ENCODE measurements at places on chromosomes 2 and 18. TPM values are rescaled to one million over a fixed set of nuclear protein-coding genes. Genes with fewer than 3 reads are reported as not detected.

GALNT3 gene
- total RNA-seq, result 17.2 TPM

GRCh38 chr2:38220164-38220563, 144.2 kb upstream of the CYP1B1 start:
- no peaks in the 10 kb centered on the region for H3K36me3 ChIP-seq
- no peaks in the 10 kb centered on the region for H3K4me1 ChIP-seq
- no peak overlapping the region for H3K27ac ChIP-seq
- no peak overlapping the region for H3K4me3 ChIP-seq

GRCh38 chr2:136468799-136469369, 296.5 kb upstream of the THSD7B start:
- no peaks in the 10 kb centered on the region for H3K27me3 ChIP-seq
- no peak overlapping the region for H3K4me3 ChIP-seq
- H3K27ac ChIP-seq, result no peak overlapping the region
- no peaks in the 10 kb centered on the region for H3K36me3 ChIP-seq
- H3K4me1 ChIP-seq, result no peaks in the 10 kb centered on the region

GRCh38 chr2:158600155-158600802, 143.5 kb downstream of the PKP4 start:
- H3K36me3 ChIP-seq, result no peaks in the 10 kb centered on the region
- H3K27me3 ChIP-seq, result no peaks in the 10 kb centered on the region
- no peak overlapping the region for H3K27ac ChIP-seq
- peaks cover 22% of the 10 kb centered on the region for H3K4me1 ChIP-seq
- DNase-seq, result peak; percentile 59

DNA sequence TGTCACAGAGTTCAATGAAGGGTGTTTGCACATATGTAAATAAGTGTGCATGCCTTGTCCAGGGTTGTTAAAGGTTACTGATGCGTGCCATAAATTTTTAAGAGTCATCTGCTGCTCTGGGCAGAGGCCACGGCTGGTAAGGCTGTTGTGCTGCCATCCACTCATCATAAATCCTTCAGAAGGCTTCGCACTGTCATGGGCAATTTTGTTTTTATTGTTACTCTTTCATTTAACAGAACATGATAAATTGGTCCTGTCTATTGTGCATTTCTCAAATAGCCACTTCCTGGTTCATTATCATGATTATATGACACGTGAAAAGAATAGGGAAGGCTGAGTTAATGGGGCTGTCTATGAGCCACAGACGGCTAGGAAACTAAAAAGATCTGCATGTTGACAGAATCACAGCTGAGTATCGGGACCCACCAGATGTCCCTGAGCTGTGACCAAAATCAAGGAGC, 634.3 kb upstream of the SOX11 start:
- no peaks in the 10 kb centered on the region for H3K4me1 ChIP-seq
- H3K27ac ChIP-seq, result no peak overlapping the region
- no peaks in the 10 kb centered on the region for H3K27me3 ChIP-seq
- H3K4me3 ChIP-seq, result no peak overlapping the region

DNA sequence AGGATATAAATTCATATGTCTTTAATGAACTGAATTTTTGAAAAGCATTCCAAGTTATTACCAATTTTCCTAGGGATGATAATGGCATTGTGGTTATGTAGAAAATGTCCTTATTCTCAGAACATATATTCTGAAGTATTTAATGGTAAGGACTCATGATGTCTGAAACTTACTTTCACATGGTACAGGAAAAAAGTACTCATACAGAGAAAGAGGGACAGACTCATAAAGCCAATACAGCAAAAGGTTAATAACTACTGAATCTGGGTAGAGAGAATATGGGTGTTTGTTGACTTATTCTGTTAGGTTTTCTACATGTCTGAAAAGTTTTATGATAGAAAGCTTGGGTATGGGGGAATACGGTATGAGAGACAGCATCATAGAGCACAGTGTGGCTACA, 84.3 kb upstream of the SERTAD2 start:
- H3K27me3 ChIP-seq, result no peaks in the 10 kb centered on the region
- no peak overlapping the region for H3K4me3 ChIP-seq
- H3K36me3 ChIP-seq, result no peaks in the 10 kb centered on the region
- H3K4me1 ChIP-seq, result no peaks in the 10 kb centered on the region
- DNase-seq, result no peak
- H3K27ac ChIP-seq, result no peak overlapping the region

NEU2 gene
- total RNA-seq, result not detected

DNA sequence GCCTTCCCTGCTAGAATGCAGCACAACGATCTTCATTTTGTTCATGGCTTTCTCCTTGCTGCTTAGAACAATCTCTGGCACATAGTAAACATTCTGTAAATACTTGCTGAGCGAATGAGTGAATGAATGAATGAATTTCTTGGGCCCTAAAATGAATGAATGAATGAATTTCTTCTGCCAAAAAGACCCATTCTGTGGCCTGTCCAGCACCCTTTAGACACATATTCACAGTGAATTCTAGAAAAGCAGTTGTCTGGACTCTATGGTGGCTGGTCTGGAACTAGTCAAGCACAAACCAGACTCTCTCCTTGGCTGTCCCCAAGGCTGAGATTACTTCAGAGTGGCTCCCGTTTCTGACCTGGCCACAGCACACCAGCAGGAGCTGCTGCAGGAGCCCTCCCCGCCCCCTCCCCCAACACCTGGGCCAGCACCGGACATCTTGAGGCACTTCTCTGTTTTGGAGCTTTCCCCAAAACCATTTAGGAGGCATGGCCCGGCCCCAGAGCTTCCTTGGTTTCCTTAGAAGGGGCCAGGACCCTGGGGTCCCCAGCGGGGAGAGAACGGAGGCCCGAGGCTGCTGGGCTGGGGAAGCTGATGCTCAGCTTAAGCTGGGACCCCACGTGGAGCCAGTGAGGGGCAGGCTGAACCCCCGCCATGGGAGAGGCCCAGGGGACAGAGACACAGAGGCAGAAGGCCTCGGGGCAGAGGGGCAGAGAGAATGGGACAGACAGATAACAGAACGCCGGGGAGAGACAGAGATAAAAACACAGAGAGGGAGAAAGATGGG, 159.0 kb downstream of the ZFP36L2 start:
- H3K27me3 ChIP-seq, result no peaks in the 10 kb centered on the region
- peak; percentile 6 for DNase-seq
- H3K27ac ChIP-seq, result no peak overlapping the region
- no peaks in the 10 kb centered on the region for H3K36me3 ChIP-seq

IL1R2 gene
- total RNA-seq, result 13.5 TPM

MERTK gene
- total RNA-seq, result 11.6 TPM

- H3K36me3 ChIP-seq, result no peaks in the 10 kb centered on the region
- H3K27ac ChIP-seq, result no peak overlapping the region
- no peak overlapping the region for H3K4me3 ChIP-seq
- DNase-seq, result no peak
- H3K4me1 ChIP-seq, result no peaks in the 10 kb centered on the region
- H3K27me3 ChIP-seq, result no peaks in the 10 kb centered on the region
Measured at GRCh38 chr2:16003152-16003551, 62.8 kb downstream of the MYCN start.

DNA sequence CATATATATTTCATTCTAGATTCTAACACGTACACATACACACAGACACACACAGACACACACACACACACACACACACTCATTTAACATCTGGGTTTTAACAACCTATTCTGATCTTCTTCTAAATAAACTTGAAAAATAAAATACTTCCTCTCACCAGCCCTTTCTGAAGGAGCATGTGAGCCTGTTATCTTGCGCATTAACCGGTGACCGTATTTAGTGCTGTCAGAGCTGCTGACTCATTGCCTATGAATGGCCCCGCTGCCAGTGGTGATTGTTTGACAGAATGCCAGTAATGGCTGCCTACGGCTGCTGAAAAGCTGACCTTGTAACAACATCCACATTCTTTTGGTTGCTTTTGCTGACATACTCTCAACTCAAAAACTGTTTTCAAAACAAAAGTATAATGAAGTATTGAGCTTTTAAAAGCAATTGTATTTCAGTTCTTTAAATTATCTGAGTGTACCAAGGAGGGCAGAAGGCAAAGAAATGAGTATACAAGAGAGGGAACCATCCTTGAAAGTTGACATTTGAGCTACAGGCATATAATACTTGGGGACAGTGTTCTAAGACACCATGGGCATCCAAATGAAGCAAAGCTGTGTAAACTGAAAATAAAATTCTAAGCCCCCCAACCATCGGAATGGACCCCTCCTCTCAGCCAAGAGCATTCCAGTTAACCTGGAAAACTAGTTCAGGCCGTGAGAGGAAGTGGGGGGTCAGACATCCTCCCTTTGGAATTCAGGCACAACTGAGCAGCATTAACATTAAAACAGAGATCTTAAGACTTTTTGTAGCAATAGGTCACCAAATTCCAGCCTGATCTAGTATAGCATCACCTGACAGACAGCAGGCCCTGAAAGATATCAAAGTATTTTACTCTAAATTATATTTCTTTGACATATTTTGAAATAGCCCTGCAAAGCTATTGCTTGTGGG, 50.2 kb upstream of the DTNA start:
- DNase-seq, result peak; percentile 73
- H3K27me3 ChIP-seq, result no peaks in the 10 kb centered on the region
- peak overlapping the region; percentile 60 for H3K27ac ChIP-seq
- H3K4me1 ChIP-seq, result peaks cover 6% of the 10 kb centered on the region
- H3K4me3 ChIP-seq, result no peak overlapping the region

- no peak for DNase-seq
- no peak overlapping the region for H3K4me3 ChIP-seq
- peaks cover 18% of the 10 kb centered on the region for H3K27me3 ChIP-seq
- H3K4me1 ChIP-seq, result no peaks in the 10 kb centered on the region
Measured at GRCh38 chr2:218125095-218125494, 733 bp upstream of the CXCR2 start.

DNA sequence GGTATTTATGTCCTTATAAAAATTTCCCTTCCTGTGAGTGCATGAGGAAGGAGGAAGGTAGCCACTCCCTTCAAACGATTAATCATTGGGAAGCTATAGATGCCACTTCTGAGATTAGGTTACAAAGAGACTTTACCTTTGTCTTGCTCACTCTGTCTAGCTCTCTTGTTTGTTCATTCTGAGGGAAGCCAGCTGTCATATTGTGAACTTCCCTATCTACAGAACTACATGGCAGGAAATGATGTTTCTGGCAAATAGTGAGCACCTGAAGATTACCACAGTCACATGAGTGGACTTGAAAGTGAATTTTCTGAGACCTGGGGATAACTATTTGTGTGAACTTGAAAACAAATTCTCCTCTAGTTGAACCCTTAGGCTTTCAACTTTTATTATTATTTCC, 776.8 kb downstream of the CCDC85A start:
- no peaks in the 10 kb centered on the region for H3K27me3 ChIP-seq
- H3K36me3 ChIP-seq, result no peaks in the 10 kb centered on the region
- H3K27ac ChIP-seq, result no peak overlapping the region
- H3K4me3 ChIP-seq, result no peak overlapping the region
- no peak for DNase-seq

LAMA3 gene
- total RNA-seq, result 17.5 TPM

DNA sequence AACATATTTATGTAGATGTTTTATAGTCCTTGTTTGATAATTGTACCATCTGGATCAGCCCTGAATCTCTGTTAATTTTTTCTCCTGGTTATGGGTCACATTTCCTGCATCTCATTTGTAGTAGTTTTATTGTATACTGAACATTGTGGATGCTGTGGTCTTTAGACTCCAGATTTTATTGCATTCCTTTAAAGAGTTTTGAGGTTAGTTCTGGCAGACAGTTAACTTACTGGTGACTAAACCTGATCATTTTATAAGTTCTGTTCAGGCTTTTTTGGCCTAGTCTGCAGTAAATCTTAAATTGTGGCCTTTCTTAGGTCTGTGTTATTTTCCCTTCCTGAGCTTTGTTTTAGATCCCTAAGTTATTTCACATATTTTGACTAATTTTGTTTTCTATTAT, 84.3 kb downstream of the FANCL start:
- H3K4me1 ChIP-seq, result no peaks in the 10 kb centered on the region
- DNase-seq, result no peak
- H3K27ac ChIP-seq, result no peak overlapping the region
- no peak overlapping the region for H3K4me3 ChIP-seq
- H3K36me3 ChIP-seq, result peaks cover 9% of the 10 kb centered on the region

ANKRD62 gene
- total RNA-seq, result 1.4 TPM

Data from transverse colon (tissue), 4 donors.